ENCODE measurements at places on chromosomes 7 and 10.
A peak's percentile ranks its signal among the peaks of the same experiment; 100 is the strongest.

GRCh38 chr10:99161165-99161564 is 74.5 kb downstream of the HPSE2 start:
- DNase-seq = no peak

DNA sequence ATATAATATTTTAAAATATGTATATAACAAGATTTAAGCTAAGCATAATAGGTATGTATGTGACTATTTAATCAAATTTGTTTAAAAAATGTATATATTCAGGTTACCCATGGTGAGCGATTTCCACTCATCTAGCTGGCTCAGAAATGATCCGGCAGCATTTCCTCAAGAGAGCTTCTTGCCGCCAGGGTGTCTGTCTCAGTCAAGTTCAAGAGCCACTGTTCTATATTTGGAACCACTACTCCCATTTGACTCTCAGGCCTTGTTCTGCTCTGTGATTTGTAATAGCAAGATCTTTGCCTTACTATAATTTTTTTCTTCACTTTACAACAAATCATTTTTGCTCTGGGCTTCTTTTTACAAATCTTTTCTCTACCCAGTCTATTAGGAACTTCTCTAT is 48.7 kb upstream of the CNTNAP2 start:
- DNase-seq = no peak

DNA sequence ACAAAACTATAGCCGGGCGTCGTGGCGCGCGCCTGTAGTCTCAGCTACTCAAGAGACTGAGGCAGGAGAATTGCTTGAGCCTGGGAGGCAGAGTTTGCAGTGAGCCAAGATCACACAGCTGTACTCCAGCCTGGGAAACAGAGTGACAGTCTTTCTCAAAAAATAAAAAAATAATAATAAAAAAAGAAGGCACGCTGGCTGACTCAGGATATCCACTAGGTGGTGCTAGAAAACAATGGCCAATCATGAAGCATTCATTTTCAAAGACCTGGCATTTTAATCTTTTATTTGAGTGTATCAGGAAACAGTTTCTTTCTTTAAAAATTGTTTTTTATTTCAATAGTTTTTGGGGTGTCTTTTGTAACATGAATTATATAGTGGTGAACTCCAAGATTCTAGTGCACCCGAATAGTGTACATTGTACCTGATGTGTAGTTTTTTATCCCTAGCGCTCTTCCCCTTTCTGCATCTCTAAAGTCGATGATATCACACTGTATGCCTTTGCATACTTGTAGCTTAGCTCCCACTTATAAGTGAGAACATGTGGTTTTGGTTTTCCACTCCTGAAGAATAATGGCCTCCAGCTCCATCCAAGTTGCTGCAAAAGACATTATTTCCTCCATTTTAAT is 88.6 kb downstream of the LYZL1 start:
- no peak for DNase-seq

GRCh38 chr7:4138866-4139265 is 543.2 kb upstream of the FOXK1 start:
- DNase-seq = no peak

DNA sequence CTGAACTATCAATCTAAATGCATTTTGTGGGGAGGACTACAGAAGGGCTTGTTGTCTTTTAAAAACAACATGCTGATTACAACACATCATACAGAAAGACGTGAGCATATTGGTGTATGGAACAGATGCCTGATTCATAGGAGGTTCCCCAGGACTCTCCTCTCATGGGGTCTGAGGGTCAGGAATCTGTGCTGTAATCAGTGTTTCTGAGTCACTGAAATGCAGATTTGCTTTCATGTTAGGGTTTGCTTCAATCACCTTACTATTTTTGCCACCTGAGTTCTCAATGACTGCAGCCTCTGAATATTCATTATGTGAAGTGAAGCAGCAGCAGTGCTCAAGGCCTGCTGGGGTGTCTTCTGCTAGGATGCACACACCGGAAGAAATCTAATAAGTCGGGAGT is 550 bp upstream of the ANK3 start:
- no peak for DNase-seq

- no peak for DNase-seq
Measured at GRCh38 chr10:103281753-103282152, 4.8 kb downstream of the INA start.

GRCh38 chr7:38465956-38466355 is 165.2 kb downstream of the AMPH start:
- DNase-seq = peak; percentile 37

GRCh38 chr10:30866896-30867295 is 164.8 kb downstream of the ZNF438 start:
- no peak for DNase-seq

GRCh38 chr10:21055339-21056135 is 158.4 kb upstream of the NEBL start:
- DNase-seq = no peak

- DNase-seq = peak; percentile 99
Measured at GRCh38 chr10:598415-599170, 90.9 kb downstream of the DIP2C start.

DNA sequence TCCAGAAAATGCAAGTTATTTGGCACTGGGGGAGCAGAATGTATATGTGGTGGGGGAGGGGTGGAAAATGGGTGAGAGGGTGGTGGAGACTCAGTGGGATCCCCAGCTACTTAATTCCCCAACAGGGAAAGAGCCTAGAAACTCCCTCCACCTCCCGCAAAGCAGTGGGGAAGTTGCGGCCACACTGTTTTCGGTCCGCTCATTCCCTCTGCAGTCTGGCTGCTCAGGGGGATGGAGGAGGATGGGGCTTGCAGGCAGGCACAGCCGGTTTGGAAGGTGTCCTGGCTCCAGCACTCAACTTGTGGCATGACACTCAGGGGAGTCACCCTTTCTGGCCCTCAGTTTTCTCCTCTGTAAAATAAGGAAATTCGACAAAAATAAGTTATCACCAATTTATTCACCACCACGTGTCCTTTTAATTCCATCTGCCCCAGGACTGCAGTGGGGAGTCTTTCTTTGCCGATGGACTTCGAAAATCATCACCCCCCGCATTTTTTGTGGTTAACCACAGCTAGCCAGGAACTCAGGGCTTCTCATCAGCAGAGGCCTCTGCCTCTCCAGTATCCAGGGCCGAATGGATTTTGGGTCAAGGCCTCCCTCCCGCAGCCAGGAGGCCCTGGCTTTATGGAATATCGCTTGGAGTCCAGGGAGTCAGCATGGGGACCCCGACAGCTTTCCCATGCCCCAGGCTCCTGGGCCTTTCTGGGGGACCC is 1.6 kb upstream of the HTRA1 start:
- DNase-seq = no peak

DNA sequence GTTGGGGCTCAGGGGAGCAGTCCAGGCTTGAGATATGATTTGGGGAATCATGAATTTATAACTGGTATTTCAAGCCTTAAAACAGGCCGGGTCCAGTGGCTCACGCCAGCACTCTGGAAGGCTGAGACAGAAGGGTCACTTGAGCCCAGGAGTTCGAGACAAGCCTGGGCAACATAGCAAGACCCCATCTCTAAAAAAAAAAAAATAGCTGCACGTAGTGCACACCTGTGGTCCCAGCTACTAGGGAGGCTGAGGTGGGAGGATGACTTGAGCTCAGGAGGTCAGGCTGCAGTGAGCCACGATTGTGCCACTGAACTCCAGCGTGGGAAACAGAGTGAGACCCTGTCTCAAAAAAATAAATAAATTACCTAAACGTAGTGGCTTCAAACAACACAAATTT is 81.7 kb upstream of the GTF2I start:
- no peak for DNase-seq

GRCh38 chr10:106991091-106991490 is 173.4 kb downstream of the SORCS1 start:
- DNase-seq = no peak

DNA sequence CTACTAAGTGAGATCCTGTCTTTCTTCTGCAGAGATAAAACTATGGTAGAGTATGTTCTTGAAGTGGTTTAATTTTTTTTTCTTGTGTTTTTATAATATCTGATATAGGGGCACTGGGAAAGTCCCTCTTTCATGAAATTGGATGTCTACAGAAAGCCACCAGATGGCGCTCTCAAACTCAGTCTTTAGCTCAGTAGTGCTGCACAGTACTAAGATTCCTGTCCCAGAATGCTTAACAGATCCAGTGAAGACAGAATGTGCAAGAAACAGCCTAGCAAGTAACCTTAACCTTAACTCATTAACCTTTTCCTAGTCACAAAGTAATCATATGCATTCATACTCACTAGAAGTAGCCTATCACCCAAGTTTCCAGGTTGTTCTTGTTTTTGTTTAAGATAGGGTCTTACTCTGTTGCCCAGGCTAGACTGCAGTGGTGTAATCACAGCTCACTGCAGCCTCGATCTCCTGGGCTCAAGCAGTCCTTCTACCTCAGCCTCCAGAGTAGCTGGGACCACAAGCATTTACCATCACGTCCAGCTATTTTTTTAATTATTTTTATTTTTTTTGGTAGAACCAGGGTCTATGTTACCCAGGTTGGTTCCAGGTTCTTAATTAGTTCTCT is 56.7 kb downstream of the IDE start:
- DNase-seq = peak; percentile 46

Data from fibroblast of skin of left biceps (primary cell).